GM12878 (cell line): ENCODE measurements at places on chromosomes 2 and 18. TPM values are rescaled to one million over a fixed set of nuclear protein-coding genes. Genes with fewer than 3 reads are reported as not detected.

DNA sequence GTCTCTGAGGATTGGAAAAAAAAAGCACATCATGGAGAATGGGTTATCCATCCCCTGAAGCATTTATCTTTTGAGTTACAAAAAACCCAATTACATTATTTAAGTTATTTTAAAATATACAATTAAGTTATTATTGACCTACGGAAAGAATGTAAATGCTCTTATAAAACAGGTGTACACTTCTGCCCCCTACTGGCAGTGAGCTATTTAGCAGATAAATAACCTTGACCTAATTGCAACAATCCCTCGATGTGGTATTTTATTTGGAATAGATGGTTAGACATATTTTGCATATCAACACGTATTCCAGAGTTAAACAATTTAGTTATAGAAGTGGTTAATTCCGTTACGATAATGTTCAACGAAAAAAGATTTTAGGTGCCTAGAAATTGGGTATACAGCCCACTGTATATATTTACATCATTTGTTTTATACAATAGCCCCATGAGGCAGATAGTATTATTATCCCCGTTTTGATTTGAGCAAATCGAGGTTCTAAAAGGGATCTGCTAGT is 9.1 kb upstream of the DAW1 start:
- no peaks in the 10 kb centered on the region for H3K36me3 ChIP-seq
- H3K27ac ChIP-seq: no peak overlapping the region
- no peak overlapping the region for H3K4me3 ChIP-seq
- H3K27me3 ChIP-seq: no peaks in the 10 kb centered on the region
- DNase-seq: no peak

GRCh38 chr2:94956797-94957391 is 68.6 kb upstream of the MAL start:
- no peaks in the 10 kb centered on the region for H3K36me3 ChIP-seq
- DNase-seq: no peak
- no peak overlapping the region for H3K27ac ChIP-seq
- H3K4me3 ChIP-seq: no peak overlapping the region

- no peak for DNase-seq
- H3K4me1 ChIP-seq: no peaks in the 10 kb centered on the region
- no peaks in the 10 kb centered on the region for H3K27me3 ChIP-seq
- no peaks in the 10 kb centered on the region for H3K36me3 ChIP-seq
- no peak overlapping the region for H3K27ac ChIP-seq
These were observed 146.1 kb upstream of the DLX2 start for GRCh38 chr2:172248785-172249187.

The ITGB6 gene
- not detected in 2 replicates for total RNA-seq

The UBXN4 gene
- total RNA-seq: 66.0 and 67.4 TPM in 2 replicates
